GM12865 (cell line): ENCODE measurements at places on chromosomes 4 and X.
A peak's percentile ranks its signal among the peaks of the same experiment; 100 is the strongest.

DNA sequence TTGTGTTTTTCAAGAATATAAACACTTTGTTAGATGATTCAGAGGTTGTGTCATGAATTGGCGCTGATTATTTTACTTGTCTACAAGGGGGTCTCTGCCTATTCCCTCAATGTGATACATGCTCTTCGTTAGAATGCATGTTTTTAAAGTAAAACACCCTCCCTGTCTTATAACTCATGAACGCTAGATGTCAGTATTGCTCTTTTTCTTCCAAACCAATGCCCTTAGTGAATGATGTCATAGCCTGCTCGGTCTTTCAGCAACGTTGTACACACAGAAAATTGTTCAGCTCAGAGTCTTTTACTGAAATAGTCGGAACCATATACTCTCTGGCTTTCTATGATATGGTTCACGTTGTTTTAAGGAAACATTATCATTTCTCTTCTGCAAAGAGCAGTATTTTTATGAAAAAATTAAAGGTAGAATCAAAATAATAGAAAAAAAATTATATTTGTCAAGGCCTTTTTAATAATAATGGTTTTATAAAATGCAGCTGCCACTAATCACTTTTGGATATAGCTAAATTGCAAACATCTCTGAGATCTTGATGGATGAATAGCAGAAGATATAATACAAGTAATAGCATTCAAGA, 292.9 kb downstream of the TLL1 start:
- peak; percentile 79 for DNase-seq

- no peak for DNase-seq
These were observed 809.7 kb upstream of the NDST4 start for GRCh38 chr4:115923152-115923551.

GRCh38 chrX:95065151-95065550, 1391.1 kb downstream of the FAM133A start:
- no peak for DNase-seq

DNA sequence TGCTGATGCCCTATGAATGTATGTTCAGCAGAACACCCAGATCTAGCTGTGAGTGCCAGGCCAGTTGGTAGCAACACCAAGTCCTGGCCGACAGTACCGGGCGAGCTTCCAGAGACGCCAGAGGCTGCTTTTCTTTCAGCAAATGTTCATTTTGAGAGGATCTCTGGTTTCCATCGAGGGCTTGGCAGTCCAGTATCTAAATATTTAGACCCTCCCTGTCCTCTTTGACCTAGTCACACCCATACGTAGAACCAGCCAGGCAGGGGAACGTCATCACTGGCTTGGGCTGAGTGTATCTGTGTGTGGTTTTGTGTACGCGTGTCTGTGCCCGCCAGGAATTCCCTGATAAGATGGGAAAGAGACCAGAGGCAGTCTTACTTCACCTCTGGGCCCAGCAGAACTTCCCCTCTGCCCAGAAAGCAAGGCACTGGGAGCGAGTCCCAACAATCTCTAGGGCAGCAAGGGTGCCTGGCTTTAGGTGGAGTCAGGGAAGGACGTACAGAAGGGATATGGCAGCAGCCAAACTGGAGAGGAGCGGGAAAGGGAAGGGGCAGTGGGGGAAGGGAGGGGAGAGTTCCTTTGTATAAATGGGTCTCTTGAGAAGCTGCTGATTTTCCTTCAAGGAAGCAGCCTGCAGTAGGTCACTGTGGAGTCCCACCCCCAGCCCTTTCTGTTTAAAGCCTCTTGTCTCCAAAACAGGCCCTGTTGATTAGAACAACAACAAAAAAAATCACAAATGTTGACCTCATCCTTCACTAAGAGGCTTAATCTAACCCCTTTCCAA, 15.0 kb upstream of the ELF4 start:
- no peak for DNase-seq

GRCh38 chr4:168794092-168794707, 215.9 kb downstream of the CBR4 start:
- no peak for DNase-seq

DNA sequence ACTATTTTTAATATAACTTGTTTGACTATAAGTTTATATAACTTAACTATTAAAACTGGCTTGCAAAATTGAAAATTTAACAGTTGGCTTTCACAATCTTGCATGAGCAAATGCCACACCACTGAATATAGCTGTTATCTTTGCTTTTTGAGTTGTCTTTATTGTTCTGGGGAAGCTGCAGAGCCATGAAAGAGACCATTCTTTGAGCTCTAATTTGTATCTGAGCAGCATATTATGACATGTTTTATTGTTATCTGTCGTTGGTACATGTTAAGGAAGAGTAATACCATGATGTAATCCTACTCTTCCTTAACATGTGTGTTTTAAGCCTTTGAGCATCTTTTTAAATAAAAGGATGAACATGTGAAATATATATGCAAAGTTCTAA, 97.1 kb upstream of the ANK2 start:
- no peak for DNase-seq

GRCh38 chr4:11397146-11397545, 31.5 kb downstream of the HS3ST1 start:
- DNase-seq: no peak
